GM04504 (cell line): ENCODE measurements at places on chromosomes 11 and 22.

DNA sequence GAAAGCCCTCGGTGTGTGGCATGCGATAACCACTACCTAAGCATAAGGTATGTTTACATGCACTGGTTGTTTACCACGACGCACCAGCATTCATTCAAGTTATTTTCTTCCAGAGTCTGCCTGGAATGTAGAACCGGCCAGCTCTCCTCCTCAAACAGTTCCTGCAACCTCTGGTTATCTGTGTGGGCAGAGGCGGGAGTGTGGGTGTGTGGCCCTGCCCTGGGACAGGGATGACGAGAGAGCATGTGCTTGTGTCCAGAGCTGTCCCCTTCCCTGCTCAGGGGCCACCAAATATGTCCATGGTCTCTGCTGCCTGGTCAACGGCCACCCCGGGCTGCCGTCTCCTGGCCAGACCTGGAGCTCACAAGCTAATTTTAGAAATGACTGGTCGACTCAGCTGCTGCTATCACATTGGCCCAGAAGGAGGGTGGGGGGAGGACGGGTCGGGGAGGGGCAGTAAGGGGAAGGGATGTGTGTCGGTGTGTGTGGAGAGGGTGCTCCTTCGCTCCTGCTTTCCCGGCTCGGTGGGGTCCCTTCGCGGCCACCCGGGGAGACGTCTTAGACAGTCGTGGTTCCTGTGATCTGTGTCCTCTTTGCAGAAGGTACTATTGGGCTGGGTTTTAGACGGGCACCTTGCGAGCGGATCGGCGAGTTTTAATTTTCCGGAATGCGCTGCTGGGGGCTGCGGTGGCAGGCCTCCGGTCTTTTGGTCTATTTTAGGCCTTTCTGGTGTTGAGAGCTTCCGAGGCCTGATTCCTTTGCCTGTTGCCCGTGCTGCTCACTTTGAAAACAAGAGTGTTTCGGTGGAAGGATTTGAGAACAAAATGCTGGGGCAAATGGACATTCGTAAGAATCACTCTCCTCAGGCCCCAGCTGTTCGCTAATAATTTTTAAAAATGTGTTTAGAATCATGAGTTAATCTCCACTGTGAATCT, at the start of gene MYO18B:
Gene MYO18B (plus strand): TSS at position 497 of the 935 bp plus-strand sequence. CDS start 18,905 bp downstream, outside the sequence.
- DNase-seq: no peak

DNA sequence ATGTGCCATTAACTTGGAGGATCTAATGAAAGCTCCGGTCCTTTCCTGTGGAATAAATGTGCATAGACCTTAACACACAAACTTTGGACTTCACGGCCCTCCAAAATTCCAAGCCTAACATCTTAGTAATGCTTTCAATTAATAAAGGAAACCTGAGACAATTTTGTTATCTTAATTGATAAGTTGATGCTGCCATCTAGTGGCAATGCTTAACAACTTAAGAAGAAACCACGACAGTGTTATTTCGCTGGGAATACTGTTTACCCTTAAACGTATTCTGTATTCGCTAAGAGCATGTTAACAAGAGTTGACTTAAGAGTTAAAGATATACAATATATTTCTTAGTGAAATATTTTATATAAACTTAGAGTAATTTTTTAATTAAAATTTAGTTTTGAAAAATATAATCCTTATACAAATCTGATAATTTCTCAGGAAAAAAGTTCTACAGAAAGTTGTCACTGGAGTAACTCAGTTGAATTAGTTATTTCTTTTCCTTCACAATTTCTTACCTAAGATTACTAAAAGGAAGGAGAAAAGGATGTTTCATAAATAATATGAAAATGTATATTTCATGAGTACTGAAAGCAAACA, 35.0 kb upstream of the OR9G4 start:
- DNase-seq: peak; percentile 7

DNA sequence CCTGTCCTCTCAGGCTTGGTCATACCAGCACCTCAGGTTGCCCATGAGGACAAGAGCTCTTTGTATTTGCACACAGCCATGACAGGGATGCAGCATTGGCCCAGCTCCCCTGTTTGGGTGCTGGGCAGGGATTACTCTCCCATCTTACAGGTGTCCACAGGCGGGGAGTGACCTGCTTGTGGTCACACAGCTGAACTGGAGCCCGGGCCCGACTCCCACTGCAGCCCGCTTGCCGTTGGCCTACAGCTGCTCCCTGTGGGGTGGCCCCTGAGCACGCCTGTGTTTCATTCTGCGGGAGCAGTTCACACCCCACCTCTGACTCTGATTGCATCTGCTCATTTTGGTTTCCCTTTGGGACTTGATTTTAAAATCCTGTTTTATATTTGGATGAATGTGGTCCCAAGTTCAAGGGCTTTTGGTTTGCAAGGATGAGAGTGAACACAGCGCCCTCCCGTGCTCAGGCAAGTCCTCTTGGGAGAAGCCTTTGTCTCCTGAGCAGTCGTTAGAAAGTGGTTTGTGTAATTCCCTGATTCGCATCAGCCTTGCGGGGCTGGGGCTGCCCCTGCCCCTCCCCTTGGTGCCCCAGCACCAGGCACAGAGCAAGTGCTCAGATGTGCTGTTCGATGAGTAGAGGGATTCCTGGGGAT, 9.3 kb downstream of the PICK1 start:
- DNase-seq: no peak

DNA sequence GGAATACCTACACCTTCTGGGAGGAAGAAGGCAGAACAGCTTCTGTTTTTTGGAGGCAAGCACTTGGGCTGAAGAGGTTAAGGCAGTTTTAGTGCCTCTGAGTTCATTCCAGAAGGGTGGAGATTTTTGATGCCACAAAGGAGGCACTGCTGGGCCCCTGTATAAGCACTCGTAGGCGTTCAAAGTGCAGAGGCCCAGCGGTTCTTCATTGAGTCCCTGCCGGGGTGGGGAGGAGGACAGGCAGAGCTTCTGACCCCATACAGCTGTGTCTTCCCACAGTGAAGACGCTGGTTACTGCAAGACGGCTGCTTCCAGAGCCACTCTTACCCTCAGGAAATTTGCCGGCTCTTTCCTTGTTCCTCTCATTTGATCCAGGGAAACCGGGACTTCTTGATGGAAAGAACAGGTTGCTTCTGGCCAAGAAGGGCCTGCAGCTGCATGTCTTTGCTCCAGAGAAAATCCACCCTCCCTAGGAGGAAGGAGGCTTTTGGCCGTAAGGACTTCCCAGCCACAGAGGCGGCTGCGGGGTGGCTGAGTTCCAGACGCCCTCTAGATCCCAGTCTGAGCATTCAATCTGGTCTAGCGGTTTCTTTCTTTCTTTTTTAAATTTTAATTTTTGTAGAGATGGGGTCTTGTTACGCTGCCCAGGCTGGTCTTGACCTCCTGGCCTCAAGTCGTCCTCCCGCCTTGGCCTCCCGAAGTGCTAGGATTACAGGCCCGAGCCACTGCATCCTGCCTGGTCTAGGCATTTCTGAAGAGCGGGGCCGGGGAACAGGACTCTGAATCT, 9.4 kb downstream of the ADAMTS15 start:
- no peak for DNase-seq

- peak; percentile 42 for DNase-seq
These were observed 777 bp downstream of the LTO1 start for GRCh38 chr11:69674267-69674885.

- no peak for DNase-seq
These were observed 76.1 kb downstream of the SOX6 start for GRCh38 chr11:16280256-16280682.

- no peak for DNase-seq
These were observed 17.0 kb downstream of the TNKS1BP1 start for GRCh38 chr11:57307666-57308270.

GRCh38 chr22:48844056-48844675, 983.5 kb downstream of the BRD1 start:
- no peak for DNase-seq

DNA sequence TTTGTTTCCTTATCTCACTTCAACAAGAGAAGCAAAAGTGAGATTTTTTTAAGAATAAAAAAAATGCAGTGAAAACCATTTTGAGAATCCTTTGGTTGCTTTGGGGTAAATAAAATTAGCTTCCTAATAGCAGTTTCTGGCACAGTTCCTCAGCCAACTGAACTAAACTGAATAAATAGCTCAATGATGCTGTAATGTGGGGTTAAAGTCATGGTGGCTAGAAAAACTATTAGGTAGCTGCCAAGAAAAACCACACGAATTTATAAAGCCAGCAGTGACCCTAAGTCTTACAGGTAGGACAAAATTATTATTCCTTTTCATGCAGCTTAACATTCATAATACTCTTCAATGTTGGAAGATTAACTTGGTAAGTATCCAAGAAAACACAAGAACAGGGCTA, 142.4 kb downstream of the APIP start:
- no peak for DNase-seq

DNA sequence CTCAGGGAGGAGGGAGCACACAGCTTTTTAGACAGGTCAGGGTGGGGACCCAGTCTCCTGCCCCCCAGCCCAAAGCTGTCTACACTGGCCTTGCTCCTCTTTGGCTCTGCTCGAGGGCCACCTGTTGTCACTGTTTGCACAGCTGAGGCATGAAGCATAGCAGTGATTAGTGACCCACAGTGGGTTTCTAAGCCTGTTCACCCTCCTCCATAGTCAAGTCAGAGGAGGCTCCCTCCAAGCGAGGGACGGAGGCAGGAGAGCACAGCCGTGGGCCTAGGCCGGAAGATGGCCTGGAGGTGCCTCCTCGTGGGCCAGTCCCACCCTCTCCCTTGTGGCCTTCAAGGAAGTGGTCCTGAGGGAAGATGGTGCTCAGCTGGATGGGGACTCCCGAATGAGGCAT, 241.1 kb downstream of the GRIK4 start:
- no peak for DNase-seq

DNA sequence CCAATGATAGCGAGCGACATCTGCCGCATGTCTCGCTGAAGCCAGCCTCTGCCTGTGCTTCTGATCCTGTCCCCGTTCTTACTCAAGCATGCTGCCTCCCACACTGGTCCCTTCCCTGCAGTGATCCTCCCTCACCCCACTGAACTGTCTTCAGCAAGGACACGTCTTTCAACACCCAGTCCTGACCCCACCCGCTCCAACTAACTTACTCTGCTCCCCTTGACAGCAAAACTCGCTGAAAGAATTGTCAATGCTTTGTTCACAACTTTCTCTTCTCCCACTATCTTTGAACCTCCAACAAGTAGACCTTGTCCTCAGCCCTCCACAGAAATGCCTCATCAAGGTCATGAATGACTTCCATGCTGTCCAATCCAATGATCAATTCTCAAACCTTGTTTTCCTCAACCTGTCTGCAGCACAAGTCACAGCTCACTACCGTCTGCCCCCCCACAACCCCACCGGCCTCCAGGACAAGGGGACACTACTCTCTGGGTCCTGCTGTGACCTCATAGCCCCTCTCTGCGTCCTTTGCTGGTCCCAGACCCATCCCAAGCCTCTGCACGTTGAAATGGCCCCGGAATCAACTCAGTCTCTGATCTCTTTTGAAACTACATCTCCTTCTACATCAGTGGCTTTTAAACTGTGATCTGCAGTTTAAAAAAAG, 108.0 kb downstream of the MICAL3 start:
- no peak for DNase-seq

DNA sequence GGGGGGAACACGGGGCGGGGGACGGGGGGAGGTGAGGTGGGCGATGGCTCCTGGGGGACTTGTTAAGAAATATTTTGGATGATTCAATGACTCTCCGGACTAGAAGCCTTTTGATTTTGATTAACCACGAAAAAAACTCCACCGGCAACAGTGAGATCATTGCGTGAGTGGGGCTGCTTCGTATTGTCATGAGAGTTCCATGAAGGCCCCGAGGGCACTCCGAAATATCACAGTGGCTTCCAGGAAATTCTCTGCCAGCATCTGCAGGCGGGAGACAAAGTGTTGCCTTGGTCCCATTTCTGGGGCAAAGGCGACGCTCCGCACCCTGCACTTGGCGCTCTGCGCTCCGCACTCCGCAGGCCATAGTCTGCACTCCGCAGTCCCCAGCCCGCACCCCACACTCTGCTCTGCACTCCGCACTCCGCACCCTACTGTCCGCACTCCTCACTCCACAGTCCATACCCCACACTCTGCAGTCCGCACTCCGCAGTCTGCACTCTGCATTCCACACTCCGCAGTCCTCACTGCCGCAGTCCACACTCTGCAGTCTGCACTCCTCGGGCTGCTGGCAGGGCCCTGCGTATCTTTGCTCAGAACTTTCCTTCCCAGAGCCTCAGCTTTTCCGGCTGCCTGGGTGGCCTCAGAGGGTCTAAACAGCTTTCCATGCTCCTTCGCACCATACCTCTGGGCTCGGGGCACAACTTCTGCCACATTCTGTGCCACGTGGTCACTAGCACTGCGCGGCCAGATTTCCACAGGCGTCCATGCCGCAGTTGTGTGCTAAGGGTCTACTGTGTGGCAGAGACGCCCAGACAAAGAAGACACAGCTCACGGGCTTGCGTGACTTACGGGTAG, 61.1 kb downstream of the LINC01488 start:
- no peak for DNase-seq

- no peak for DNase-seq
These were observed 1.3 kb downstream of the UNC93B1 start for GRCh38 chr11:68002575-68002937.

DNA sequence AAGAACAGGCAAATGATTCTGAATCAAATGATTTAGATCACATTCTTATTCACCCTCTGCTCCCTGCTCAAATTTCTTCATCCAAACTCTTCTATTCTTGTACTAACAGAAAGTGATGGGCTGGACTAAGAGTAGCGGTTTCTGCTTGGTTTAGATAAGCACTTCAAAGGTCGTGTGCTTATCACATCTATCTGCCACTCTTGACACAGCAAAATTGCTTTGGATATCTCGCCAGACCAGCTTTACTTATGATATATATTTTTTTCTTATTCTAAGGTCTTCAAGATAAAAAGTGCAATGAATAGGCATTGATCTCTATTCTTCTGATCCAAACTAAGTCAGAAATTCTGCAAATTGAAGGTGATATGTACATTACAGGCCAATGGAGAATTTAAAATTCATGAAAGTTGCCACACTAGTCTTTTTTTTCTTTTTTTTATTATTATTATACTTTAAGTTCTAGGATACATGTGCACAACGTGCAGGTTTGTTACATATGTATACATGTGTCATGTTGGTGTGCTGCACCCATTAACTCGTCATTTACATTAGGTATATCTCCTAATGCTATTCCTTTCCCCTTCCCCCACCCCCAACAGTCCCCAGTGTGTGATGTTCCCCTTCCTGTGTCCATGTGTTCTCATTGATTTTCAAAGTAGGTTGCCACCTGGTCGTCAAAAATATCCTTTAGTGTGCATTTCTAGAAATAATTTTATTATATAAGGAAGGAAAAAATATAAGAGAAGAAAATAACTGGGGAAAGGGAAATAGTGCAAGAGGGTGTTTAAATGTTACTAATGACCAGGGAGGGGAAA, 1941.0 kb upstream of the RAG2 start:
- no peak for DNase-seq

- peak; percentile 6 for DNase-seq
These were observed 89.6 kb upstream of the API5 start for GRCh38 chr11:43222215-43222614.

- DNase-seq: no peak
These were observed 17.4 kb downstream of the FXYD6 start for GRCh38 chr11:117859061-117859460.

DNA sequence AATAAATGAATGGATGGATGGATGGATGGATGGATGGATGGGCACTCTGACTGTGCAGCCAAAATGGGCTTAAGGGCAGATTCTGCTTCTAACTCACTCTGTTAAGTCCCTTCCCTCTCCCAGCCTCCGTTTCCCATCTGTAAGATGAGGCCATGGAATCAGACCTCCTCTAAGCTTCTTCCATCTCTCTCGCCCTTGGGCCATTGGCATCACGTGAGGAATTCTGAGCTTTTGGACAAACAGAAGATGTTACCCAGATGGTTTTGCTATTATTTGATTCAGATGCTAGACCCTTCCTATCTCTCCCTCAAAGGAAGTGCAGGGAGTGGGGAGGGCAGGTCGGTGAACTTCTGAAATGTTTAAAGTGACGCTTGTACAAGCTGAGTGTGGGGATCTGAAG, 4.0 kb upstream of the CYTH4 start:
- no peak for DNase-seq

- DNase-seq: no peak
These were observed 22.6 kb downstream of the PHLDB1 start for GRCh38 chr11:118629761-118630661.
